ENCODE measurements at places on chromosomes 13 and 19.

DNA sequence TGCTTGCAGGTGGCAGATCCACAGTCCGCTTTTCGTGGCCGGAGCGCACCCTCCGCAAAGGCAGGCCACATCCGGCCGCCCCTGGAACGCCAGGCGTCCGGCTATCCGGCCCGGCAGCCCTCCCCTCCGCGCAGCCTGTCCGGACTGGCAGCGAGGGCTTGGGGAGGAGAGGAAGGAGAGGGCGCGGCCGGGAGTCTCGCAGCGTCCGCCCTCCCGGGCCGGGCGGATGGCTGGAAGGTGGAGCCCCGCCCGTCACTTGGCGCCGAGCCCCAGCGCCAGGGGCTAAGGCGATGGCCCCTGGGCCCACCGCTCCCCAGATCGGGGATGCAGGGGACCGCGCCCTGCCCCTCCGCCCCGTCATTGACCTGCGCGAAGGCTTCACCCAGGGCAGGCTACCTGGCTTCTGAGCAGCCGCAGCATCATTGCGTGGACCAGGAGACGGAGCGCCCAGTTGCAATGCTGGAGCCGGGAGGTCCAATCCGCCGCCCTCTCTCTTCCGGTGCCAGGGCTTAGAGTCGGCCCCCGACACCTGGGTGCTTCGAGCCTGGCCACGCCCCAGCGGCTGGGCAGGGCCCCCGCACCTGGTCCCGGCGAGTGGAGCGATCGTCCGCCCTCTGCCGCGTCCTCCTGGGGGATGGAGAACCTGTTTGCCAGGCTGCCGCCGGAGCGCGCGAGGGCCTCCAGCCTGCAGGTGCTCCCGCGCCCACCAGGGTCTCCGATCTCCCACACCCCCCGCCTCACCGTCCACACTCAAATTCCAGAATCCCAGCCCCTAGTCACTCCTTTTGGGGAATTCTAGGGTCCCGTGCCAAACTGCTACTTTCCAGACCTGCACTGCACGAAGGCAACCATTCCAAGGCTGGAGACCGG, at the start of gene FUT1:
Gene FUT1 (minus strand): TSS at position 146 of the 870 bp plus-strand sequence. CDS start 1,360 bp downstream, outside the sequence.
- DNase-seq, result no peak

DNA sequence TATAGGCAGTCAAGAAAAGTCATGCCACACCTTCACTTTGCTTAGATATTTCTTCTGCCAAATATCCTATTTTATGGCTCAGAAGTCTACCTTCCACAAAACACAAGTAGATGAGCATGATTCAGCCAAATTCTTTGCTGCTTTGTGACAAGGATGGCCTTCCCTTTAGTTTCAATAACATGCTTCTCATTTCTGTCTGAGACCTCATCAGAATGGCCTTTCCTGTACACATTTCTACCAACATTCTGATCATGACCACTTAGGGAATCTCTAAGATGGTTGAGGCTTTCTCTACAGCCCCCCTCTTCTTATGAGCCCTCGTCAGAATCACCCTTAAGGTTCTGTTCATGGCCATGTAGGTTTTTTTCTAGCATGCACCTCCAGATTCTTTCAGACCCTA, 96.2 kb downstream of the COL4A2 start:
- peak; percentile 71 for DNase-seq

DNA sequence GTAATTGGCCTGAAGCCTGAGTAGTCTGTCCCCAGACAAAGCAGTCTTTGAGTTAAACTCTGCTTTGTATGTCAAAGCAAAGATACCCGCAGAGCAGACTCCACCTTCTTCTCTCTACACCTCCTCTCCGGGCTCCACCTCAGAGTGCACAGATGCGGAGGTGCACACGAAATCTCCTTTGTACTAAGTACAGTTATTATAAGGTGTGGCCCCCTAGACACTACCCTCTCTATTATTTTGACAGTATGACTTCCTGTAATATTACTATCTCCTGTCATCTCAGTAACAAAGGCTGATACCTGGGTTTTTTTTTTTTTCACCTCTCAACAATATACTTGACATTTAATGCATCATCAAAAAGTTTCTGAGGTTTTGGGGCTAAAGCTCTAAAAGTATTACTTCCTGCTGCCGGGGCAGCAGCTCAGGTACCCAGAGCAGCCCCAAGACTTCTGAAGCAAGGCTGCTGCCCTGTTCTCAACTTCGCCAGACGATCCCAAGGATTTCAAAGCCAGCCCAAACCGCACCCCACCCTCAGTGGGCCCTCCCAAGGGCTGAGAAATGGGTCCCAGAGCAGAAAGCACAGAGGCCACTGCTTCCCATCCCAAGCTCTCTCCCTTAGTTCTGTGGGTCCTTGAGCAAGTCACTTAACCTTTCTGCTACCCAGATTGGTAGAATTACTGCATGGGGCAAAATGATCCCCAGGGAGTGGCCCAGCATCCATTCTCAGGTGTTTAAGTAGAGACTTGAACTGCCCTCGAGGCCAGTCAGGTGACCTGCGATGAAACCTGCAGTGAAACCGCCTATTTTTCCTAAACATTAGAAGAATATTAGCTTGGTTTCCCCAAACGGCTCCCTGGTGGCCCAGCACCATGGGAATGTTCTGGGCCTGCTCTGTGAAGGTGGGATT, 180.6 kb downstream of the FOXO1 start:
- no peak for DNase-seq

DNA sequence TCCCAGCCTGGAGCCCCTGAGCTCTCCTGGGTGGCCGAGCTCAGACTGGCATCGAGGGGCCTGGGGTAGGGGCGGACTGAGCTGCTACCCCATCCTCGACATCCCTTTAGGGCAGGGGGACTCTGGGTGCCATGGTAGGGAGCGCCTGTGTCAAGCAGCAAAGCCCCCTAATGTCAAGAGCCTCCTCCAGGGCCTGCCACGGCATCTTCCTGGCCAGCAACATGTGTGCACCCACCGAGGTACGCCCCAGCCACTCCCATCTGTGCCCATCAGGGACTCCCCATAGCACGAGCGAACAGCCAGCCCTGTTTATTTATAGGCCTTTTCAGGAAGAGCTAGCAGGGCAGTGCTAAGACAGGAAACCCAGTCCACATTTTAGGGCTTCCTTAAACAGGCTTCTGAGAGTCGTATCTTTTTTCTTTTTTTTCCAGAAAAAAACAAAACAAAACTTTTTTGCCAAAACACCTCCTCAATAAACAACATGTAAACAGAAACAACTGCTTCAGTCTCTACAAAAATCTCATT, 14.3 kb downstream of the LRP3 start:
- DNase-seq, result no peak

GRCh38 chr19:38011426-38011825, 104.4 kb downstream of the SIPA1L3 start:
- no peak for DNase-seq

All from choroid plexus epithelial cell (primary cell).